ENCODE measurements at places on chromosomes 12 and 14. TPM values are rescaled to one million over a fixed set of nuclear protein-coding genes. Genes with fewer than 3 reads are reported as not detected.
A peak's percentile ranks its signal among the peaks of the same experiment; 100 is the strongest.

- no peaks in the 10 kb centered on the region for H3K36me3 ChIP-seq
- peaks cover 26% of the 10 kb centered on the region for H3K4me1 ChIP-seq
- H3K27ac ChIP-seq: peak overlapping the region; percentile 85
- H3K27me3 ChIP-seq: peaks cover 49% of the 10 kb centered on the region
- H3K4me3 ChIP-seq: peak overlapping the region; percentile 48
Observed at GRCh38 chr12:54418441-54419087, 502 bp downstream of the ITGA5 start.

DNA sequence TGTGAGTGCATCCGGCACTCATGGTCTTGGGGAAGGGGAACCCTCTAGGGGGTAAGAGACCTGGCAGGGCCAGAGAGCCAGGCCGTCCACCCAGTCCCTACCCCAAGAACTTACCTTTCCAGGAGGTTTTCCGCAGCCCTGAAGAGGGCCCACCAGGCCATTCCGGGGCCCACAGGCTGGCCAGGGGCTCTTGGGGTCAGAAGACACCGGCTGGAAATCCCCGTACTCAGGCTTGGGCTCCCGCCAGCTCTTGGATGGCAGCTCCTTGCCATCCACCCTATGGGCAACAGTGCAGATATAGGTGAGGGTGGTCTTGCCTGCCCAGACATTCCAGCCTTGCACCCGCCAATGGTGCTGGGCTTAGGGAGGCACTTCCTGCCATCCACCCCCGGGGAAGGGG is 34.6 kb downstream of the NCKAP5L start:
- H3K27ac ChIP-seq: no peak overlapping the region
- H3K4me1 ChIP-seq: no peaks in the 10 kb centered on the region
- DNase-seq: no peak
- H3K36me3 ChIP-seq: no peaks in the 10 kb centered on the region
- H3K4me3 ChIP-seq: no peak overlapping the region
- no peaks in the 10 kb centered on the region for H3K27me3 ChIP-seq

DNA sequence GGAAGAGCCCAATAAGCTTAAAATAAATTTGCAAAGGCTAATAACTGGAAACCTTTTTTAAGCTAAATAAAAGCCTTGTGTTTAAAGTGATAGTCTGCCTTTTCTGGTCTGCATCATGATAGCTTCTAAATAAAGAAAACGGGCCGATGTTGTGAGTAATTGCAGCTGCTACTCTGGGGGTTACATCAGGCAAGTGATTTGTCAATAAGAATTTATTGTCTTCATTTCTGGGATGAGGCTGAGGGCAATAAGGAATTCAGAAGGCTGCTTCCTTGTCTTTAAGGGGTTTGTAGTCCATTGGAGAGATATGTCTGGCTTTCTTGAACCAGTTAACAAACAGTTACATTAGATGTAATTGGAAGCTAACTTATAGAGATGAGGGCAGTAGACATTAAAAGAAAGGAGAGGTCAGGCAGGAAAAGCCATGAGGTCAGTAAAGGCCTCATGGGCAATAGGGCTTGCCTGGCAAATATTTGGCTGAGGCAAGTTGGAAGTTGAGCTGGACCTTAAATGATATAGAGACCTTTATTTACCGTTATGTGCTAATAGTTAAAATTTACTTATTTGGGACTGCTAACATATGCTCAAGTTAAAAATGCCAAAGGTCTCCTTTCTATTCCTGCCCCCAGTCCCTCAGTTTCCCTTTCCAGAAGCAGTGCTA is 85.0 kb downstream of the CRADD start:
- no peak for DNase-seq
- H3K4me1 ChIP-seq: peaks cover 12% of the 10 kb centered on the region
- no peaks in the 10 kb centered on the region for H3K27me3 ChIP-seq
- H3K27ac ChIP-seq: no peak overlapping the region
- H3K4me3 ChIP-seq: no peak overlapping the region

DNA sequence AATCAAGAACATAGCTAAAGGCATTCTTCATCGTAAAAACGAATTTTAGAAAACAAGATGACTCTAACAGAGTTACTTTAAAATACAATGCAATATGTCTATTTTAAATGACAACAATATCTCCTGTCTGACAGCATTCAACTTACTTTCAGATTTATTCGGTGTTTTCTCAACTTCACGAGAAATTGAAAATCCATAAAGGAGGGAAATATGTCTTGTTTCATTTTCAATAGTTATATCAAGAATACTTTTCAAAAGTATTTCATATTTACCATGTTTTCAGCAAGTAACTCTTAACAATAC is 254.8 kb downstream of the DAD1 start:
- H3K4me1 ChIP-seq: peaks cover 5% of the 10 kb centered on the region
- H3K4me3 ChIP-seq: no peak overlapping the region
- no peaks in the 10 kb centered on the region for H3K27me3 ChIP-seq
- H3K36me3 ChIP-seq: no peaks in the 10 kb centered on the region

GRCh38 chr14:72891666-72892102 is 2.2 kb downstream of the DPF3 start:
- H3K36me3 ChIP-seq: no peaks in the 10 kb centered on the region
- no peak overlapping the region for H3K27ac ChIP-seq
- no peak for DNase-seq
- no peak overlapping the region for H3K4me3 ChIP-seq
- H3K4me1 ChIP-seq: peaks cover 17% of the 10 kb centered on the region

GRCh38 chr12:114665411-114666260 is 18.3 kb downstream of the TBX3 start:
- peaks cover 75% of the 10 kb centered on the region for H3K27me3 ChIP-seq
- no peak for DNase-seq
- H3K4me1 ChIP-seq: peaks cover 4% of the 10 kb centered on the region

Gene RPGRIP1
- total RNA-seq: not detected

Gene TMEM132C
- 1.6 TPM for total RNA-seq

Gene PRB2
- total RNA-seq: not detected

Gene OR6S1
- total RNA-seq: not detected

Gene TSPAN8
- 221 TPM for total RNA-seq

Gene TMTC1
- total RNA-seq: 26.9 TPM
